ENCODE measurements at places on chromosomes 1 and 21. TPM values are rescaled to one million over a fixed set of nuclear protein-coding genes. Genes with fewer than 3 reads are reported as not detected.

SH2D5 gene
- 12.3 TPM for total RNA-seq

NT5C1A gene
- not detected for total RNA-seq

CFHR5 gene
- not detected for total RNA-seq

LINGO4 gene
- not detected for total RNA-seq

ATP1A2 gene
- 0.11 TPM for total RNA-seq

UMODL1 gene
- total RNA-seq = not detected

GADD45A gene
- total RNA-seq = 78.4 TPM

LRRC39 gene
- total RNA-seq = 0.14 TPM
